Thoracic aorta (tissue), 2 donors: ENCODE measurements at places on chromosomes 5 and 9.

DNA sequence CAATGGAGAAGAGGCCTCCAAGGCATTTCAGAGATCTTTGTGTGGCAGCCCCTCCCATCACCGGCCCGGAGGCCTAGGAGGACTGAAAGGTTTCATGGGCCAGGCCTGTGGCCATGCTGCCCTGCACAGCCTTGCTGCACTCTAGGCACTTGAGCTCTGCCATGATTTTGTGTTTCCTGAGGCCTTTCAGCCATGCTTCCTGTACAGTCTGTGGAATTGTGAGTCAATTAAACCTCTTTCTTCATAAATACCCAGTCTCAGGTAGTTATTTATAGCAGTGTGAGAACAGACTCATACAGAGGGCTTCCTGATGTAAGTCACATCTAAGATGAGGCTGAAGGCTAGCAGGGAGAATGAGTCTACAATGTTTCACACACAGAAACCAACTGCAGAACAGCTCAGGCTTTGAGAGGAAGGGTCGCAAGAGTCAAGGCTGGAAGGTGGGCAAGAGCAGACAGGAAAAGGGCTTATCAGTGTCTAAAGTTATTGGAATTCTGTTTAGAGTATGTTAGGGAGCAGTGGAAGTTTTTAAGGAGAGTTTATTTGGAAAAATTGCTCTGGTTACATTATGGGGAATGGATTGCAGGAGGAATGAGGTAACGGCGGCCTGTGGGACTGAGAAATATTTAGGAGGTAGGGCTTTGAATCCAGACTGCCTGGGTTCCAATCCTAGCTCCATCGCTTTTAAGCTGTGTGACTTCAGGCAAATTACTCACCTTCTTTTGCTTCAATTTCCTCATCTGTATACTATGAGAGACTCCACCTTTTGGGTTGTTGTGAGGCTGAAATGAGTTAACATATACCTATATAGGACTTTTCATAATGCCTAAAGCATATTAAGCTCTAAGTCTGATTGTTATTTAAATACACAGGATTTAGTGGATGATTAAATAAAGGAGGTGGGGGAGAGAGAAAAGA lies 291.2 kb downstream of the CWC27 start:
- DNase-seq: no peak

DNA sequence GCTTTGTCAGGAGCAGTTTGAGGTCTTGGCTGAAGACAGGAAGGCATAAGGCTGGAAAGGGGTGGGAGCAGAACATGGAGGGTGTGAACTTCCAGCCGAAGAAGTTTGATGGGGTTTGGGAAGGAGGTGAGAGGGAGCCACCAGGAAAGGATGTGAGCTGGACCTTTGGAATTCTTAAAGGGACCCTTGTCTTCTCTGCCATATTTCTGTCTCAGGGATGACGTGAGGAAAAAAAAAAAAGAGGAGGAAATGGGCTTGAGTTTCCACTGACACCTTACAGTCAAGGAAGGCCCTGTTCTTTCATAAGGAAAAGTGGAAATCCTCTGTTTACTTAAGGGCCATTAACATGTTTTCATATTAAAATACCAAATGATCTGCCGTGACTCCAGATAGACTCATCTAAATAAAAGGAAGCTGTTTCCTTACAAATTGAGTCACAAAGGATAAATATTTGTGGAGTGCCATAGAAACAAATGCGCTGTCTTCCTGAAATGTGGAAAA lies 132.1 kb downstream of the PALM2AKAP2 start:
- no peak for DNase-seq

DNA sequence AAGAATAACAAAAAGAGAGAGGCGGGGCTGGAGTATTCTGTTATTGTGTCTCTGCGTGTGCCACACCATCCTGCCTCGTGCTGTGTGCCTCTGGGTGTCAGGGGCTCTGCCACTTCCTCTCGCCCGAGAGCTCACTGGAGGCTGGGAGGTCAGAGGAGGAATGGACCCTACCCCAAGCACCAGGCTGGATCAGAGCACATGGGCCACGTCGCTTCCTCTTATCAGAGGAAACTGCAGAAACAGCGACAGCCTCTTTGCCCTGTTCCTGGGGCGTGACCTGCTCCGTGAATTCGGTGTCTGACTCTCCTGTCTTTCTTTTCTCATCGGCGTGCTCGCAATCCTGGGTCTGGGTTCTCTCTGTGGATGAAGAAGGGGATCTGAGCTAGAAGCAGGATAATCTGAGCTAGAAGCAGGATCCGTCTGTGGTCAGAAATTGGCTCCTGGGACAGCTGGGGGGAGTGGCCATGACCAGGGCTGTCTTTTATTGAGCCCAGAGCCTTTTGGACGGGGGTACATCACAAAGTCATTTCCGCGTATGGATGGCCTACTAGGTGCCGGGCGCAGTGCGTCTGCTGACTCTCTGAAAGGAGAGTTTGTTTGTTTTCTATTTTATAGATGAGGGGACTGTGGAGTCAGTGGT lies 150.3 kb upstream of the COL5A1 start:
- DNase-seq: no peak

DNA sequence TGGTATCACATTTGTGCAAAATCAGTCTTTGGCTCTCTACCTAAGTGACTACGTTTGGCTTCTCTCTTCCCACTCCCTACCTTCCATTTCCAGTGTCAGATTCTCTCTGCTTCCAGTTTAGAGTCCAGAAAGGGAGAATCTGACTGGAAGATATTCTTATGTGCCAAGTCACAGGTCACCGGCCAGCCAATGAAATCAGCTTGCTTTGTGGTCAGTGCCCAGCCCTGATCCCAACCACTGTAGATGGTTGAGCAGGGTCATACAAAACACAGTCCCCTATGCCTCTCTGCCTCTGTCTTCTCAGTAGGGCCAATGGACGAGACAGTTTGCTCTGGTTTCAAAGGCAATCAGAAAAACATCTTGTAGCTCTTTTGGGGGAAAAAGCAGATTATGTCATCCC lies 15.6 kb upstream of the EPB41L4B start:
- DNase-seq: no peak

DNA sequence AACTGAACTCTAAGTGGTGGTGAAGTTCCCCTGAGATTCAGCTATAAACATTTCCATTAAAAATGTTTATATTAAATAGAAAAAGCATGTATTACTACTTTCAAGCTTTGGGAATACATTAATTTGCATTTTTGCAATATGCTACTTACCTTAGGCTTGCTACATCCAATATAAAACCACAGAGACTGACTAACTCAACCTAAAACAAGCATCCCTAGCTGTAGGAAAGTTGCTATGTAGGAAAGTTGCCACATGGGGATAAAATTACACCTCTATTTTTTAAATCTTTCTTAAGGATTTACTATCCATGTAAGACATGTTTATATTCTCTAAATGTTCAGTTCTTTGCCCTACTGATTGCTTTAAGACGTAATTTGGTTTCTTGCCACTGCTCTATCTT lies 12.8 kb downstream of the SCAMP1 start:
- DNase-seq: no peak

GRCh38 chr5:60700416-60700757 lies 421 bp upstream of the DEPDC1B start:
- no peak for DNase-seq

DNA sequence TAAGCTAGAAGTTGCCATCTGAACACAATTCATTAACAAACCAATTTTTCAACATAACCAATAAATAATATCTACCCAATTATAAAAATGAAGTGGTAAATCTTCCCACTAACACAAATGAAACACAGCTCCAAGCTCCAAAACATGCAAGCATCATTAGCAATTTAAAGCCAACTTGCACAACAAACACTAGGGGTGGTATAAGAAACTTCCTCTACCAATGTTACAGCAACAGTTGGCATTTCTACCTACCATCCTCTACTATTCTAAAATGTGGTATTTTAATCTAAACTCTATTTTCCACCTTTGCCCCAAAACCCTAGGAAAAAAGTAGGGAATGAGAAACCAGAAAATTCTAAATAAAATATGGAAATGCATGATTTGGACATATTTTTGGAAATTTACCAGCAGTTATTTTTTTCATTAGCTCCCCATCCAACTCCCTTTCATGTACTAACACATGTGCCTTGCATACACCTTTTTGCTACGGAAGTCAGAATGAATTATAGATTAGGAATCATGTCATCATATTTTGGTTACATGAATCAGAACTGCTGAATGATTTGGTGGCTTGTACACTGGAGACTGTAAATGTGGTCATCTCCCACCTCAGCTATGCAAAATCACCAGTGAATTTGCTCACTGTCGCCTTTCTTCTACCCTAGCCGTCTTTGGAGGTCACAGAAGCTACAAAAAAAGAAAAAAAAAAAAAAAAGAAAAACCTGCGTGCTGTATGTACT lies 4.1 kb downstream of the NR6A1 start:
- DNase-seq: no peak

- DNase-seq: no peak
Measured at GRCh38 chr9:37565661-37566618, 10.2 kb downstream of the FBXO10 start.

DNA sequence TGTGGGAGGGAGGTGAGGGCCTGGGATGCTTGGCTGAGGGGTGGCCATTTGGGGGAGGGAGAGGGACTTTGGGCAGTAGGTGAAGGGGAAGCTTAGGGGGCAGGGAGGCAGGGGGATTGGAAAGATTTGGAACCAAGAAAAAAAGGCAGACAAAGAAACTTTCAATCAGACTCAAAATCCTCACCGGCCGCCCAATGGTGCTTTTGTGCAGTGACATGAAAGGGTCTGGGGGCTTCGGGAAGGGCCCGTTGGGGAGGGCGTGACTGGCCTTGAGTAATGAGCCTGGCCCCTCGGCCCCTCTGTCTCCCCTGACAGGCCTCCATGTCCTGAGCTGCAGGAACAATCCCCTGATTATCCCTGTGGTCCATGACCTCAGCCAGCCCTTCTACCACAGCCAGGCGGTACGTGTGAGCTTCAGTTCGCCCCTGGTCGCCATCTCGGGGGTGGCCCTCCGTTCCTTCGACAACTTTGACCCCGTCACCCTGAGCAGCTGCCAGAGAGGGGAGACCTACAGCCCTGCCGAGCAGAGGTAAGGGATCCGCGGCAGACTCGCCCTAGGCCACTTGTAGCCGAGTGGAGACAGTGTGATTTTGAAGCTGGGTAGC lies 181.1 kb downstream of the PAPPA start:
- no peak for DNase-seq

- no peak for DNase-seq
Measured at GRCh38 chr5:128469912-128470311, 68.1 kb downstream of the FBN2 start.

DNA sequence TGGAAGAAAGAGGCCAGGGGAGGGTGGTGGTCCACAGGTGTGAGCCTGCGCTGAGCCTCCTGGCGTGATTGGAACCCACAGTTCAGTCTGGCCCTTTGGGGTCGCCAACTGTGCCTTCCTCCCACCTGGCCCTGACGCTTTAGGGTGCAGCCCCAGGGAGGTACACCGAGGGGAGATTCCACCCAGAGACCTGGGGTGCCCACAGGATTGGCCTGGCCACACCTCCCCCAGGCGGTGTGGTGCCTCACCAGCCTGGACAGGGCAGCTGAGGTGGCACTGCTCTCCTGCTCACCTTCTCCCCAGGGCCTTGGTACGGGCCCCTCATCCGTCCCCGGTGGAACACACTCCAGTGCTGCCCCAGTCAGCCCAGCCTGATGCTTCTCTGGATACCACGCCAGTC lies 1.0 kb upstream of the CLIC3 start:
- no peak for DNase-seq

- no peak for DNase-seq
Measured at GRCh38 chr9:97979788-97980478, 3.2 kb upstream of the ANP32B start.

GRCh38 chr5:107294211-107294550 lies 376.6 kb downstream of the EFNA5 start:
- no peak for DNase-seq

DNA sequence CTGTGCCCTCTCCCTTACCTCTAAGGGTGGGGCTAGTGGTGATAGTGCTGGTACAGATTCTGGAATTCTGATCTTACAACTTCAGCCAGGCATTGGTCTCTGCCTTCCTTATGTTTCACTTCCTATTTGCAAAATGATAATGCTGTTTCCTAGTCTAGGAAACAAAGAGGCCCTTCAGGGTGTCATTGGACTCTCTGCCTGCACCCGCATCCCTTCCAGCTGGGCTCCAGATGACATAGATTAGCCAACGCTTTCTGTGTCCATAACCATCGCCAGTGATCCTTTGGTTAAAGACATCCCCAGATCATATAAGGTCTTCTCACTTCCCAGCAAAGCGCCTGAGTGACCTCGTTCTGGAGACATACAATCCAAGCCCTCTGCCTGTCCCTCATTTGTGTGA lies 180.7 kb downstream of the ERCC6L2 start:
- no peak for DNase-seq

GRCh38 chr9:78539188-78539587 lies 242.3 kb downstream of the PSAT1 start:
- DNase-seq: no peak

DNA sequence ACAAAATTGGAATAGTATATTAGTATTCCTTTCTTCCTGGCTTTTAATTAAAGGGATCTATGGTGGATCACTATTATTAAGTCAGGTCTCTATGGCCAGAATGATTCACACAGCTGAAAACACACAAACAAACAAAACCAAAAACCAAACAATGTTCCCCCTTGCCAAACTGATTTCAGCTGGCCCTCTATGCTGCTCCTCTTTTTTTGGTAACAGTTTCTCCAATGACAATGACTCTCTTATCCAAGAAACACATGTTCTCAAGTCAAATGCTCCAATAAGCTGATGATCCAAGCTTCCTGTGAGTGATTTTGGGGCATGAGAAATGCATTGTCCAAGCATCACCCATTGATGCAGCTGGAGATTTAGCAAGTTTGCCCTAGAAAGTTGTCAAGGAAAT lies 193.4 kb upstream of the TUT7 start:
- no peak for DNase-seq

GRCh38 chr9:125929846-125930245 lies 182.7 kb downstream of the PBX3 start:
- DNase-seq: no peak

DNA sequence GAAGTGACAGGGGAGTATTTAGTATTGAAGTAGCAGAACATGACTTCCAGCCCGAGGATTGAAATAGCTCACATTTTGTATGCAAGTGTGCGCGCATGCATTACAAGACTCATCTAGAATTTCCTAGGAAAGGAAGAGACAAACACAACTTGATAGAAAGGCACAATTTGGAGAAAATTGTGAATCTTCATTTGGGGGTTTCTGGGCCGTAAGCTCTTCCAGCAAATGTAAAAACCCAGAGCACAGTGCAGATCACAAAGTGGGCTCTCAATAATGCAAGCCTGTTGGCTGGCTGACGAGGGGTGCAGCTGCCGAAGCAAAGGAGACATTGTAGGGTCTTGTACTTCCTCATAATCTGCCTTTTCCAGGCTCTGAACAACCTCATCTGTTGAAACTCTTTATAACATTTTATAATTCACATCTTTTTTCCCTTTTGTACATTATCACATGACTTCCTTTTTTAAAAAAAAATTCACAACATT lies 109.0 kb downstream of the BAAT start:
- DNase-seq: no peak

DNA sequence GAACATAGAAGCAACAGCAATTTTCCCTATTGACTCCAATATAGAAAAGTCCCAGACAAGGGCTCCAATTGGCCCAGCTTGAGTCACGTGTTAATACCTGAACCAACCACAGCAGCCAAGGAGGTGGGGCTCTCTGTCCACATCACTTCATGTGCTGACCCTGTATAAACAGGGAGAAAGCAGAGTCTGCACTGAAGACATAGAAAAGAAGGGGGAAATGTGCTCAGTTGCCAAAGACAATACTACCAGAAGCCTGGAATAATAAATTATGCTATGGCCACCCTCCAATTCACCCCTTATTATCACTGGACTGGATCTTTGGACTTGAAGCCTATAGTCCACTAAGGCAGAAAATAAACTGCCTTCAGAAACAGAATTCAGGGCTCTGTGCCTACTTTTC lies 275.4 kb downstream of the EPB41L4A start:
- no peak for DNase-seq

- no peak for DNase-seq
Measured at GRCh38 chr5:170907758-170908157, 45.9 kb downstream of the RANBP17 start.

GRCh38 chr5:82513738-82514137 lies 235.6 kb upstream of the RPS23 start:
- no peak for DNase-seq
